ENCODE measurements at places on chromosomes 11 and 22. TPM values are rescaled to one million over a fixed set of nuclear protein-coding genes. Genes with fewer than 3 reads are reported as not detected.

The CEP164 gene
- total RNA-seq = 26.2 TPM

The GGT5 gene
- 6.7 TPM for total RNA-seq

The OR4X2 gene
- not detected for total RNA-seq

The OR56A1 gene
- total RNA-seq = not detected

The GGT1 gene
- 4.3 TPM for total RNA-seq

The CRELD2 gene
- total RNA-seq = 123 TPM

The SLC25A22 gene
- 12.3 TPM for total RNA-seq

The TEAD1 gene
- 75.5 TPM for total RNA-seq

The SAA4 gene
- not detected for total RNA-seq

The PKP3 gene
- 1.6 TPM for total RNA-seq

The VPREB1 gene
- total RNA-seq = not detected

The OMP gene
- 0.43 TPM for total RNA-seq

The ZBTB16 gene
- 0.09 TPM for total RNA-seq

The SLC6A5 gene
- total RNA-seq = under 0.01 TPM

All from smooth muscle cell of bladder (primary cell).